Cardiac septum (tissue), 1 donor: ENCODE measurements at places on chromosomes 13 and 19. TPM values are rescaled to one million over a fixed set of nuclear protein-coding genes. Genes with fewer than 3 reads are reported as not detected.

DNA sequence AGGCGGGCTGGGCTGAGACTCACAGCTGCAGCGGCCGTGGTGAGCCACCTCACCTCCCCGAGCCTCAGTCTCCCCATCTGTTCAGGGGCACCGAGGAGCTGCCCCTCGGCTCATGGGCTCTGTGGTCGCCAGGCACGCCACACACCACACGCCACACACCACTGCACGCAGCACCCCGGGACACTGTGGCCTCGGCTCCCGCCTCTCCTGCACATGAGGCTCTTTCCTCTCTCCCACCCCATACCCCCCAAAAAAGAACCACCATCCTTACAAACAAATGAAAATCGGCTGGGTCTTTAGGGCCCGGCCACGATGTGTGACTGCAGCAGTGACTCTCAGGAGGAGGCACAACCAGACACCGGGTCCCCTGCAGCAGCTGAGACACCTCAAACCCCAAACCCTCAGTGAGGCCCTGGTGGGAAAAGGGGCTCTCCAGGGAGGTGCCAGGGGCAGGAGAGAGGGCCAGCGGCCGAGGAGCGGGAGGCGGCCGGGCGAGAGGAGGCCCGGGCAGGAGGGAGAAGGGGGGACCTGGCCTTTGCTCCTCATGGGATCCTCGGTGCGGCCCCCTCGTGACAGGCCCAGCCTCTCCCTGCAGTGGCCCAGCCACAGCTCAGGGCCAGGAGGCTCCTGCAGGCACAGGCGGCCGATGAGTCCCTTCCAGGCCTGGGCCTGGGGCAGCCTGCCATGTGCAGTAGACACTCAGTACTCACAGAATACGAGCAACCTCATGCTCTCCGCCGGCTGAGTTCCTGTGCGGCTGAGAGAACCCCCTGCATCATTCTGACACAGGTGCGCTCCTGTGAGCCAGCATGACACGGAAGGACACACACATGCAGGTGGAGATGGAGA, 66.3 kb downstream of the RASA3 start:
- no peak for DNase-seq

DNA sequence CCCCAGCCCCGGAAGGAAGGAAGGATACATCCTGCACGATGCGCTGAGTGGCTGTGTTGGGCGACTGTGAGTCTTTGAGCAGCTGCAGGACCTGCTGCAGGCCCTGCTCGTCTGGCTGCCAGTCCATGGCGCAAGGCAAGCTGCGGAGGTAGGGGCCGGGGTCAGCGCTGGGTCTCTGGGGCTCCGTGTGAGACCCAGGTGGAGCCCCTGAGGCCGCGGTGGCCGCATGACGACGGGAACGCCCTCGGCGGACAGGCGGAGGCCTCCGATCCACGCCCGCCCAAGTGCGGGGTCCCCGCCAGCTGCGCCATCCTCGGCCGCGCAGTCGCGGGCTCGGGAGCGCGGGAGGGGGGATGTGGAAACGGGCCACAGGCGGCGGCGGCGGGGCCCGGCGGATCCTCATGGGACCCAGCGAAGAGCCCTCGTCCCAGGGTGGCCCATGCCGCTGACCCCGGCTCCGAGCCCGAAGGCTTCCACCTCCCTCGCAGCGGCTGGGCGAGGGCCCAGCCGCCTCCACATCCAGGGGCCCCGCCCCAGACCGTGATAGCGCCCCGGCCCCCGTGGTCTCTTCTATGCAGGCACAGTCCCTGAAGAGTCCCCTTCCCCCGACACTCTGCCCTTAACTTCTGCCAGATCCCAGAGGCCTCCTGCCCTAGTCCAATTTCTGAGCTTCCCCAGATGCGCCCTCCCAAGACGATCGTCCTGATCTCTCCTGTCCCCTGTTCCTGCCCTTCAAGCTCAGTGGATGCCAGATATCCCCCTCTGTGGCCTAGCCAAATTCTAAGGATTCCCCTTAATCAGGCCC, 2.7 kb downstream of the TNPO2 start:
- no peak for DNase-seq

- no peak for DNase-seq
These were observed 50.0 kb downstream of the PTPRS start for GRCh38 chr19:5290336-5291262.

DNA sequence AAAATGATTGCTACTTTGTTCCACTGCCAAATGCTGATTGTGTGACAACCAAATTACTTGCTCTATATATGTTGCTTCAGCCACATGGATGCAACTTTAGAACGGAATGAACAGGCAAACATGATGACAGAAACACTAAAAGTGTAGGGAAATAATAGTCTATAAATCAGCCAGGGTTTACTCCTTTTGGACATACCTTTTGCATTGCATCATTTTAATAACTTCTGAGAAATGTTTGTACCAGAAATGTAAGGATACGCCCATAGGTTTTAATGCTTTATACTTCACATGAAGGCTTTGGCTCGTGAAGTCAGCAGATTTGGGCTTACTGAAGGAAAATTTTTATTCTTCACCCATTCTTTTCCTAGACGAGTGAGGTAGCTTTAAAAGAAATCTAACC, 141.0 kb downstream of the POSTN start:
- DNase-seq, result no peak

The KRTDAP gene
- total RNA-seq, result not detected

The ANKRD24 gene
- 1.6 TPM for total RNA-seq

The ZNF581 gene
- total RNA-seq, result 6.5 TPM

- no peak for DNase-seq
These were observed 74.7 kb downstream of the KL start for GRCh38 chr13:33090755-33091414.

GRCh38 chr13:98826146-98826545, 73.7 kb upstream of the SLC15A1 start:
- DNase-seq, result no peak

DNA sequence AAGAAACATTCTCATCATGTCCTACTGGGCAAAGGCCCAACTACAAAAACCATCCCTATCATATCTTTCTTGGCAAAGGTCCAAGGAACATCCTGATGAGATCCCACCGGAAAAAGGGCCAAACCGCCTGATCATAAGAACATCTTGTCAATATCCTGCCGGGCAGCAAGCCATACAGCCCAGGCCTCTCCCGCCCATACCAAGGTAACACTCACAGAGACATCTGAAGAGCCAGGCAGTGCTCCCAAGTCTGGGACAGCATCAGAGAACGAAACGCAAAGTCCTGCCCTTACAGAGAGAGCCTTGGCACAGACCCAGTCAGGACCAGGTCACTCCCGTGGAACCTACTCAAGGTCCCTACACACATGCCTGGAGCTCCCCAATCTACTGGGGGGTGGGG, 18.5 kb upstream of the ZNF331 start:
- no peak for DNase-seq

- no peak for DNase-seq
These were observed 66.9 kb upstream of the TM9SF2 start for GRCh38 chr13:99434258-99434788.

- peak; percentile 60 for DNase-seq
These were observed 75.5 kb downstream of the SOX1 start for GRCh38 chr13:112142401-112142930.

The IGFL1 gene
- not detected for total RNA-seq

- no peak for DNase-seq
These were observed 13.2 kb downstream of the DIAPH3 start for GRCh38 chr13:60150538-60150937.

- no peak for DNase-seq
These were observed 6.7 kb upstream of the MYCBP2 start for GRCh38 chr13:77333594-77333993.

DNA sequence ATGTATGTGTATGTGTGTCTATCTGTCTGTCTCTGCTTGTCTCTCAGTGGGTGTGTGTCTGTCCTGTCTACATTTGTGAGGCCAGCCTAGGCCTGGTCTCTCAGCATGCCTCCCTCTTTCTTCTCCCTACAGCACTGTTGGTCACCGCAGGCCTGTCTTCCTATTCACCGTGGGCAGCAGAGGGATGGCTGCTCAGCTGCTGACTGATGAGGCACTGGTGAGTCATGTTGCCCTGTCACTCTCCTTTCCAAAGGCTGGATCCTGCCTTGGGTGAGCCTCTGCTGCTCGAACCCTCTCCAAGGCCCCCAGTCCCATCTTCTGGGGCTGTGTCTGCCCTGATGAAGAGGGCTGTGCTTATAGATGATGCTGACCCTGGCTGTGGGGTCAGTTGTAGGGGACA, 6.3 kb downstream of the ZNF71 start:
- no peak for DNase-seq

The ERICH6B gene
- not detected for total RNA-seq

DNA sequence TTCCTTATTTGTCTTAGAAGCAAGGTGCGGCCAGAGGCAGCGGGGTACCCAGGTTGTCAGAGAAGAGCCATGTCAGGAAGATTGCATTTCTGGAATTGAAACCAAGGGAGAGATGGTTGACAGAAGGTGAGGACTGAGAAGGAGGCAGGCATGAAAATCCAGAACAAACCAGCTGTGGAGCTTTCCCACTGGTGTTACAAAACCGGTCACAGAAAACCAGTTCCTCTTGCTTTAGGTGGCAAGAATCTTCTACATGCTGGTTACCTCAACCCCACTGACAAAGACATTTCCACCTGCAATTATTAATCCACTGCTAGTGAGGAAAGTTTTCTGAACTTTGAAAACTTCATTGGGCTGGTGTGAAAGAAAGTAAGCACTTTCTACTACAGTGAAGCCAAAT, 64.0 kb upstream of the MED4 start:
- no peak for DNase-seq

GRCh38 chr13:32503727-32504126, 34.9 kb downstream of the N4BP2L2 start:
- DNase-seq, result no peak

The FXYD1 gene
- total RNA-seq, result 613 TPM

The IL17D gene
- total RNA-seq, result 2.4 TPM
